ENCODE measurements at places on chromosomes 2 and 18.

DNA sequence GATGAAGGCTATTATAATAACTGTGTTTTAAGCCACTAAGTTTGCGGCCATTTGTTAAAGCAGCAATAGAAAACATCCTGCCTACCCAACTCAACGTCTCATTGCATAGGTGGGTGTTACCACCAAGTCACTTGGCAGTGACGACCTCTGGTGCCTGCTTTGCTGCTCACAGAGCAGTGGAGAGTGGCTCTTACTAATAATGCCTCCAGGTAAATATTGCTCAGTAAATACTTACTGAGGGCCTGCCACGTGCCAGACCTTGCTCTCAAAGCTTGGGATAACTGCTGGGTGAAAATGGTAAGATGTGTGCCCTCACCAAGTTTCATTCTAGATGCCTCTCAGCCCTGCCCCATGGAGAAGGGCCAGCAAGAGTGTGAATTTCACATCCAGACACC, 27.7 kb downstream of the ITGA6 start:
- no peak for DNase-seq

- DNase-seq, result no peak
Measured at GRCh38 chr2:153386481-153386897, 92.1 kb downstream of the RPRM start.

DNA sequence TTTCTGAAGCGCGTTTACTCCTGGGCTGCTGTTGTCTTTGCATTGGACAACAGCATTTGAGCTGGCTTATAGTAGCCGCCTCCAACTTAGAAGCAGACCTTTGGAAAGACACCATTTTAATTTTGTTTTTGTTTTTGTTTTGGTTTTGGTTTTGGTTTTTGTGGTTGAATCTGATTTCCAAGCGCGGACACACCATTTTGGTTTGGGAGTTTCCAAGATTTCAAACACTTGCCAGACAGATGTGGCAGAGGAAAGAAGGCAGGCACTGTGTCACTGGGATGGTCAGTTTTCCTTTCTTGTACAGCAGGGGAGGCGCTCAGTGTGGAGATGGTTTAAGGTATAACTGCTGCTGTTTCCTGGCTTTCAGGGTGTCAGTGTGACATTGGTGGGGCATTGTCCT, 126.8 kb downstream of the LAMA3 start:
- no peak for DNase-seq

GRCh38 chr2:239441261-239442078, 40.6 kb upstream of the HDAC4 start:
- DNase-seq, result no peak

- DNase-seq, result no peak
Measured at GRCh38 chr18:3329471-3329870, 67.5 kb downstream of the MYL12B start.

DNA sequence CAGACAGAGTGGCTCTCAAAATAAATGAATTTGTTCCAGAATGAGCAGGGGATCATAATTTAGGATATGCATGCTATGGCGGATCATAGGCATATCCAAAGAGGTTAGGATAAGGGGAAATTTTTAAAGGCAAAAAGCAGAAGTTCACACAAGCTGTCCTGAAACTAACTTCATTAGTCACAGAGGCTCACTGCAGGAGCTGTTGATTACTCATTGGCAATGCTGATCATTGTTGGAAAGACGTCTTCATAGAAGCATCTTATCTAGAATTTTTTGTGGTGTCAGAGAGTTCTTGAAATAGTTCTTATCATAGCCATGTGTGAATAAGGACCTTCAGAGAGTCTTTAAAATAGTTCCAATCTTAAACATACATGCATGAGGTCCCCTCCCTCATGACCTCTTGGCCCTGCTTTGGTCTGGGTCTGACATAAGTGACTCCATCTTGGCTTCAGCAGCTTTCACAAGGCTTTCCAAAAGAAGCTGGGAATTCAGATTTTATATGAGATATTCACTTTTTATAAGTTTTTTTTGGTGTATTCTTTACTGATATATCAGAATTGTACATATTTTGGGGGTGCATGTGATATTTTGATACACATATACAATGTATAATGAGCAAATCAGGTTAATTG, 7.5 kb upstream of the CCDC195 start:
- DNase-seq, result no peak

DNA sequence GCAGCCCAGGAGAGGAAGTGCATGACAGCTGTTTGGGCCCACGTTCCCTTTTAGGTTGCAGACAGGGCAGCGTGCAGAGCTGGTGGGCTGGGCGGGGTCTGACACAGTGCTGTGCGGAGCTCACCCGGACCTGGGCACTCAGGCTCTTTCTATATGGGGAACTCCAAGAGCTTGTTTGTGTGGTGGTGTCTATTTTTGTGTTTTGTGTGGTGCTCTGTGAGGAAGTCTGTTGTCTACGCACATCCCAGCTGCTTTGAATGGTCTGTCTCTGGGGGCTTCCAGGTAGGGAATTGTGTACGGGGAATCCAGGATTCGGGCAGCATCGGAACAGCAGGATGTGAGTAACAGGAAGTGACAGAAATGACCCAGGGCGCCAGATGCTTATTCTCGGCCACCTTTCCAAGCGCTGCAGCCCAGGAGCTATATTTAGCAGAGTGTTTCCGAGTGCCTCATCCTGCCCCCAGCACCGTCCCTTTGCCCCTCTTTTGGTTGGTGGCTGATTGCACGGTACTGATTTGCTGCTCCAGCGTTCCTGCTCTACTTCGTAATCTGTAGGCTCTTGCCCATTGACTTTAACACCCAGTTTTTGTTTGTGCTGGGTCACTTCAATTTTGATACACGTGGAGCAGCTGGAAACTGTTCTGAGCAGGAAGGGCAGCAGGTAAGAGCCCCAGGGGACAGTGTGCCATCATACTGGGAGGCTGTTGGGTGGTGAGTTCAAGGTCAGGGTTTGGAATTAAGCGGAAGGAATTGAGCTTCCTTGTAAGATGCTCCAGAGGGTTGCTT, 64.7 kb downstream of the DGKD start:
- no peak for DNase-seq

GRCh38 chr18:25186871-25187270, 165.1 kb downstream of the ZNF521 start:
- no peak for DNase-seq

DNA sequence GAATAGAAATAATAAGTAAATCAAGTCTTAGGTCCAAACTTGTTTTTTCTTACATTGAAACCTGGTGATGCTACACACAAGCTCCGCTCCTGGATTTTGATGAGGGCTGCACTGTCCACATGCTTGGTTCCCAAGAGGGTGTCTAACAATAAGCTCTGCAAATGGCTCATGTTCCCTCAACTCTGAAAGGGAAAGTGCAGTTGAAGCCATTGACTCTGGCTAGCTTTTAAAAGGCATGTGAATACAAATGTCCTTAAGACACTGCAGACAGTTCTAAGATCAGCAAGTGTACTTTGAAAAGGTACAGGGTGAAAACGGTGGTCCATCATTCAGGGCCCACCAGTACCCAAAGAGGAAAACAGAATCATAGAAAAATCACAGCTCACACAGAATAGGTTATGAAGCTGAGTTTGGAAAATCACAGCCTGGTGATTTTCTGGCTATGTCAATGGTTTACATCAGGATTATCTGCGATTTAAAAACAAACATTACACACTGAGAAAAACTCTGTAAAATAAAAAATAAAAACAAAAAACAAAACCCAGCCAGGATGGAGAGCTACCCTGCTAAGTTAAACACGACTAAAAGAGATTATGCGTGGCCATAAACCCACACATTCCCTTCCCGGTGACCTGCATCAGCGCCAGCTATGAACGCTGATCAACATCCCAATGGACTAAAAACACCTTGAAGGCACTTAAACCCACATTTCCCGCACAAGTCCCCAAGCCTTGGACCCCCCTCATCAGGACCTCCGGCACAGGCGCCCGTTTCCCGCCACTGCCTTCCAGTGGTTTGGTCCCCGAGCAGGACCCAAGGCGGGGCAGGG, 554 bp downstream of the PFN4 start:
- DNase-seq, result no peak

DNA sequence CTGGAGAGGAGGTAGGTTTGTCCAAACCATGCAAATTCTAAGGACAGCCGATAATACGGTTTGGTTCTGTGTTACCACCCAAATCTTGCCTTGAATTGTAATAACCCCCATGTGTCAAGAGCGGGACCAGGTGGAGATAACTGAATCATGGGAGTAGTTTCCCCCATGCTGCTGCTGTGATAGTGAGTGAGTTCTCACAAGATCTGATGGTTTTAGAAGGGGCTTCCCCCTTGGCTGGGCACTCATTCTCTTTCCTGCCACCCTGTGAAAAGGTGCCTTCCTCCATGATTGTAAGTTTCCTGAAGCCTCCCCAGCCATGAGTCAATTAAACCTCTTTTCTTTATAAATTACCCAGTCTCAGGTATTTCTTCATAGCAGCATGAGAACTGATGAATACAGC, 295.2 kb downstream of the NBAS start:
- DNase-seq, result no peak

- DNase-seq, result no peak
Measured at GRCh38 chr18:8116341-8117005, 492.8 kb upstream of the RAB12 start.

DNA sequence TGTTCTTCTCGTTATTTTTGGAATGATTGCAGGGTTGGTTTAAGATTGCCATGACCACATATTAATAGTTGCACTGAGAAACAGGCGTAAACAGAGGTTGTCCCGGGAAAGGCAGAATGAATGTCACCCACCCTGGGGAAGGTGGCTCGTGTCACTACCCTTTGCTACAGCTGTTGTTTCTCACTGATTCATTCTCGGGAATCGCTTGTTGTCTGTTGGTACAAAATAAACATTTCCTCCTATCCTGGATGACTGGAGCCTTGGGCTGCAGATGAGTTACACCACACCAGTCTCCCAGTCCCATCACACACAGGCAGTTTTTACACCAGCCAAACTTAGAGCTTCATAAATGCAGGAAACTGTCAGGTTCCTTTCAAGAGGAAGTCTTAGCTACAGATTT, 216.7 kb downstream of the GBX2 start:
- no peak for DNase-seq

- DNase-seq, result no peak
Measured at GRCh38 chr2:84383271-84383670, 75.8 kb downstream of the SUCLG1 start.

DNA sequence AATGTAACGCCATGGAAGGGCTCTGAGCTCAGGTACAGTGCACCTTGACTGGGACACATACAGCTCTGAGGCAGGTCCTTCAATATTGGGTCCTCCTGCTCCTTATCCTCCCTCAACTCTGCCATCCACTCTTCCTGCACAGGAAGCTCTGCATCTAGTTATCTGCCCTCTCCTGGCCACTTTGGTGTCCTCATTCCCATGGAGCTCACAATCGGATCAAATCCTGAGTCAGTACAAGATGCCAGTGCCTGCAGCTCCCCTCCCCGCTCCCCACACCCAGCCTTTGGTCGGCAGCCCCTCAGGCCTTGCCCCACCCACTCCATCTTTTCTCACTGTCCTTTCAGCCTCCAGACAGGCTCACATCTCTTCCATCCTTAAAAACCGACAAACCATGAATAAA, 58.0 kb downstream of the LRRFIP1 start:
- no peak for DNase-seq

DNA sequence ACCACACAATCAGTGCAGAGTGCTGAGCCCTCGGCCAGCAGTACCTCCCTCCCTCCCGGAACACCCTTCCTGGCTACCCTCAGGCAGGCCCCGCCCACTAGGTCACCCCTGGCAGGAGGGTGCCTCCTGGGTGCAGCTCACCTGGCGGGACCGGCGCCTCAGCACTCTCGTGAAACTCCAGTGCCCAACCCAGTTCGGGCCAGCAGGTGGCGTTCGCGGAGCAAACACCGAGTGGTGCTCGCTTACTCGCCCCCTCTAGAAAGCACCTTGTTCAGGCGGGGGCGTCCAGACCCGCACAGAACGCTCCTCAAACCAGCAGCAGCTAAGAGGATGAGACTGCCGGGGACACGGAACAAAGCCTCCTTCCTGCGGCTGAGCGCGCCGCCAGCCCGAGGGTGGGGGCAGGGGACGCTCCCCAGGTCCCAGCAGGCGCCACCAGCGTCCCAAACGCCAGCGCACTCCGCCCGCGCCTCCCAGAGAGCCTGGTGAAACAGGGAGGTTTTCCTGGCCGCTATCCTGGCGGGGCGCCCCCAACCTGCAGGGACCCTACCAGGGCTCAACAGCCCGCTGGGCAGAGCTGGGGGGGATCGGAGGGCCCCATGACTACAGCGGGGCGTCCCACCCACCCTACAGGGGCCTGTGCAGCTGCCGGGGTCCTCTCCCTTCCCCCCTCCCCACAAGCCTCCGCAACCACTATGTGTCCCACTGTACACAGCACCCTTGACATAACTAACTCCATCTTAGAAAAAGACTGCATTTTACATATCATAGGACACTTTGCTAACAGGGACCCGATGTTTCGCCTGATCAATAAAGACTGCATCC, 44.7 kb downstream of the MRPS5 start:
- no peak for DNase-seq

DNA sequence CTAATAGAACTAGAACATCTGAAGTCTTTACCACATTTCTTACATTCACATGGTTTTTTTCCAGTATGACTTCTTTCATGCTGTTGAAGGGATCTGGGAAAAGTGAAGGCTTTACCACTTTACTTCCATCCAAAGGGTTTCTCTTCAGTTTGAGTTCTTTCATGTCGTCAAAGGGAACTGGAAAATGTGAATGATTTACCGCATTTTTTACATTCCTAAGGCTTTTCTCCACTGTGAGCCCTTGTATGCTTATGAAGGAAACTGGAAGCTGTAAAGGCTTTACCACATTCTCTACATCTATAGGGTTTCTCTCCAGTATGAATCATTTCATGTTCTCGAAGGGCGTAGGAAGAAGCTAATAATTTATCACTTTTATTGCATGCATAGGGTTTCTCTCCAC, 46.7 kb downstream of the NBEAL1 start:
- DNase-seq, result no peak

- DNase-seq, result no peak
Measured at GRCh38 chr2:143160732-143161707, 31.8 kb downstream of the ARHGAP15 start.

- DNase-seq, result no peak
Measured at GRCh38 chr2:176931588-176932563, 280.7 kb upstream of the HNRNPA3 start.

DNA sequence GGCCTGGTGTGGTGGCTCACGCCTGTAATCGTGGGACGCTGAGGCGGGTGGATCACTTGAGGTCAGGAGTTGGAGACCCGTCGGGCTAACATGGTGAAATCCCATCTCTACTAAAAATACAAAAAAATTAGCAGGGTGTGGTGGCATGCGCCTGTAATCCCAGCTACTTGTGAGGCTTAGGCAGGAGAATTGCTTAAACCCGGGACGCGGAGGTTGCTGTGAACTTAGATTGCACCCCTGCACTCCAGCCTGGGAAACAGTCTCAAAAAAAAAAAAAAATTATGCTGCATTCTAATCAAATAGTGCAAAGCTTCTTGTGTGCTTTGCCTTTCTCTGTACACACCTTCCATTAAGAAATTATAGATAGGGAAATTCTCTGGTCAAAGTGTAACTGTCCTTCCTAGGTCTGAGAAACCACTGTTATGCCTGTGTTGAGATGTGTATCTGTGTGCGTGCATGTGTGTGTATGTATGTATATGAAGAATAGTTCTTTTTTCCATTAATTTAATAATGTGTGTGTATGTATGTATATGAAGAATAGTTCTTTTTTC, 2.5 kb downstream of the CD28 start:
- DNase-seq, result no peak
